ENCODE measurements at places on chromosomes 11 and 22.

DNA sequence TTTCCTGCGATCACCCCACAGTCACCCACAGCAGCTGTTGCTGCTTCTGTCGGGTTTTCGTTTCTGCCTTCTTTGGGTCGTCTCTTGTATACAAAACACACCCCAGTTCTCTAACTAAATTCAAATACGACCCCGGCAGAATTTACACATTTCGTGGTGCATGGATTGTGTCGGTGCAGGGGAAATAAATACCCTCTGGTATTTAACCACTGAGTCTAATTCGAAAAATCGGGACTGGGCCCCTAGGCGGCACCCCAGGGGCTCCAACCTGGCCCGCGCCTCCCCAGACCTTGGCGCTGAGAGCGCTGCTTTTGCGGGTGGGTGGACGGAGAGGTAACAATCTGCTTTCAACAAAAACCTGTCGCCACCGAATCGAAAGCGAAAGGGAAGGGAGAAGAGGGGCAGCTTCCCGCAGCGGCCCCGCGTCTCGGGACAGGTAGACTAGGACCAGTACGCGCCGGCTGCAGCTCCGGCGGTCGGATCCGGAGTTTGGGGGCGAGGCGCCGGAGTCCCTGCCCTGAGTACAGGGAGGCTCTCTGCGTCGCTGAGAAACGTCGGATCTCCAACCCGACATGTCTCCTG, 4.4 kb downstream of the ALX4 start:
- DNase-seq = no peak

DNA sequence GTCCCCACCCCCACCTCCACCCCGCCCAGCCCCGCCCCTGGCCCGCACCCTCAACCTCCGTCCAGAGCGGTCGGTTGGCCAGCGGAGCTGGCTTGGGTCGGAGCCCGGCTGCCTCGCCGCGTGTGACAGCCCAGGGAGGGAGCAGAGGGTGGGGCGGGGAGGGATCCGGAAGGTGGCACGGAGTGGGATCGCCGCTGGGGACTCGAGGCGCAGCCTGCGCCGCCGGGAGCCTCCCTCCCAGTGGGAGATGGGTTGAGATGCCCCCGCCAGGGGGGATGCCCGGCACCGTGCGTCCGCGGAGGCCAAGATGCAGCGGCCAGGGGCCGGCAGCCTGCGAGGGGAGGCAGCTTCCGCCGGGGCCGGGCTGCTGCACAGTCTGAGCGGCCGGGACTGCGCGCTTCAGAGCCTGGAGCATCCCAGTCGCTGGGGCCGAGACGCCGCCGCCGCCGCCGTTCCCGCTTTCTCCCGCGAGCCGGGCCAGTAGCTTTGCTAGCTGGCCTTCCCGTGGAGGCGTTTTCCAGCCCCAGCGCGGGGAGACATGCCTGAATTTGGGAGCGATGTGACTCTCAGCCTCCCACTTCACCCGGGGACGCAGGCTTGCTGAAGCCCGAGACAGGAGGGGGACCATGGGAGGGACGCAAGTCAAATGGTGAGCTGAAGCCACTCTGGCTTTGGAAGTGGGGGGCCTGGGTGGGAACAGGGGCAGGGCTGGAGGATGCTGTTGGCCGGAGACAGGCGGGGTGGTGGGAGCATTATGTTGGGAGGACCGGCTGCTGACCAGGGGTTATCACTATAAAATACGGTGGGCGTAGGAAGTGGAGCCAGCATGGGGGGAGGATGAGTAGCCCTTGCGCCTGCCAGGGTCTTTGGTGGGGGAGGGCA, 40.2 kb downstream of the DIXDC1 start:
- no peak for DNase-seq

- no peak for DNase-seq
Measured at GRCh38 chr11:75583718-75584658, 21.9 kb downstream of the SERPINH1 start.

DNA sequence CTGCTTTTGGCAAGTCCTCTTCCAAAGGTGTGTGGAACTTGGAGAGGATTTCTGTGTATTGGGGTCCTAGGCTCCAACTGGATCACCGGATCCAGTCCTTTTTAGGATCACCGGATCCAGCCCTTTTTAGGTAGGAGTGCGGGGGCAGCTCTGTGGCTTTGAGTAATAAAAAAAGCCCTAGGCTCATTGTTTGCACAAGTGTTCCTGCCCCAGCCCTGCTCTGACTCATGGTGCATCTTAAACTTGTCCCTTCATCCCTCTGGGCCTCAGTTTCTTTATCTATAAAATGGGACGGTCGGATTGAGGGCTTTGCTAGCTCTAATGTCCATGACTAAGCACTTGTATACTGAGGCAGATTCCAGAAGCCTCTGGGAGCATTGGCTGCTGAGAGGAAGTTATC, 22.7 kb upstream of the CD44 start:
- no peak for DNase-seq

- no peak for DNase-seq
Measured at GRCh38 chr22:30970356-30970746, 1.3 kb downstream of the TUG1 start.
